CD4-positive, alpha-beta T cell treated with Interferon gamma for 1 hour (primary cell): ENCODE measurements at places on chromosomes 6 and 20.
A peak's percentile ranks its signal among the peaks of the same experiment; 100 is the strongest.

DNA sequence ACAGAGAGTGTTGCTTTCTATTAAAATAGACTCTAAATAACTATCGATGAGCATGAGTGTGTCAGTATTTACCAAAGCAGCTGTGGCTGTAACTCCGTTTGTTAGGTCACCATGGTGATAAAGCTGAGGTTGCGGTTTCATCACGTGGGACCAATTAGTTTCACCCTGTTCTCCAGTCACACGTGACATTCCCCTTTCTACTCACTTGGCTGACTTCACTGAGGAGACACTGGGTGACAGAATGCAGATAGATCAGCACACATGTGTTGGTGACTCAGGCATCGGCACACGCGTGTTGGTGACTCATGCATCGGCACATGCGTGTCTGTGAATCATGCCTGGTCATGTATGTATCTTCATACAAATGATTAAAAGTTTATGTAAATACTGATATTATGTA lies 285.4 kb downstream of the THBS2 start:
- peak; percentile 33 for DNase-seq

DNA sequence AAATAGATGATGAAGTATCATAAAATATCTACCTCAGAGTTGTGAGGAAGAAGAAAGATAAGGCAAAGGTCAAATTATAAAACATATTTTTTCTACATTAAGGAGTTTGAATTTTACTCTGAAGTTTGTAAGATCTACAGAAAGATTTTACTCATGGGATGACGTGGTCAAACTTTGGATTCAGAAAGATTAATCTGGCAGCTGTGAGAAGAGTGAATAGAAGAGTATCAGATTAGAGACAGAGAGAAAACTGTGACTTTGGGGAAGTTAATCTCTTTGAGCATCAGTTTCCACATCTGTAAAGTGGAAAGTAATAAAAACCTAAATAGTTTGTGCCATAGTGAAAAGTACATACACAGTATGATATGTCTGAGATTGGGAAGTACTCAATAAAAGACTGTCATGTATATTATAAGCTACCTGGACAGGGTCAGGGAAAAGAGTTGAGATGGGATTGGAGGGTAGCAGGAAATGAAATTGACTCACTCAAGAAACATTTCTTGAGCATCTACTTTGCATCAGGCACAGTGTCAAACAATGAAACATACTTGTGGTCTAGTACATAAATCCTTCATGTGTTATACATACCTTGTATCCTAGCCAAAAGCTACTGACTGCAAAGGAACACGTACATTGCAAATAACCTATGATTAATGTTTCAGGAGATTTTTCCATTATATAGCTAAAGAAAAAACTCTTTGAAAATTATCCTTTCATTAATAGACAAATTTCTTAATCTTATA lies 222.1 kb downstream of the TMEM200A start:
- no peak for DNase-seq

- no peak for DNase-seq
These were observed 5.7 kb upstream of the SLC22A7 start for GRCh38 chr6:43292341-43292740.

DNA sequence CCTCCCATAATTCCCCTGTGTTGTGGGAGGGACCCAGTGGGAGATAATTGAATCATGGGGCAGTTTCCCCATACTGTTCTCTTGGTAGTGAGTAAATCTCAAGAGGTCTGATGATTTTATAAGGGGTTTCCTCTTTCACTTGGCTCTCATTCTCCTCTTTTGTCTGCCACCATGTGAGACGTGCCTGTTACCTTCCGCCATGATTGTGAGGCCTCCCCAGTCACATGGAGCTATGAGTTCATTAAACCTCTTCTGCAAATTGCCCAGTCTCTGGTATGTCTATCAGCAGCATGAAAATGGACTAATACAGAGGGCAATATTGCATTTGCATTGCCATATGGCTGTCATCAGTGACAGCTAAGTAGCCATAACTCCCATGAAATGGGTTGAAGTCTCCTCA lies 63.2 kb downstream of the ZNF217 start:
- DNase-seq = no peak

- DNase-seq = no peak
These were observed 34.0 kb downstream of the GNAS start for GRCh38 chr20:58886546-58886945.

- no peak for DNase-seq
These were observed 14.6 kb downstream of the KHDC1 start for GRCh38 chr6:73248192-73248903.

DNA sequence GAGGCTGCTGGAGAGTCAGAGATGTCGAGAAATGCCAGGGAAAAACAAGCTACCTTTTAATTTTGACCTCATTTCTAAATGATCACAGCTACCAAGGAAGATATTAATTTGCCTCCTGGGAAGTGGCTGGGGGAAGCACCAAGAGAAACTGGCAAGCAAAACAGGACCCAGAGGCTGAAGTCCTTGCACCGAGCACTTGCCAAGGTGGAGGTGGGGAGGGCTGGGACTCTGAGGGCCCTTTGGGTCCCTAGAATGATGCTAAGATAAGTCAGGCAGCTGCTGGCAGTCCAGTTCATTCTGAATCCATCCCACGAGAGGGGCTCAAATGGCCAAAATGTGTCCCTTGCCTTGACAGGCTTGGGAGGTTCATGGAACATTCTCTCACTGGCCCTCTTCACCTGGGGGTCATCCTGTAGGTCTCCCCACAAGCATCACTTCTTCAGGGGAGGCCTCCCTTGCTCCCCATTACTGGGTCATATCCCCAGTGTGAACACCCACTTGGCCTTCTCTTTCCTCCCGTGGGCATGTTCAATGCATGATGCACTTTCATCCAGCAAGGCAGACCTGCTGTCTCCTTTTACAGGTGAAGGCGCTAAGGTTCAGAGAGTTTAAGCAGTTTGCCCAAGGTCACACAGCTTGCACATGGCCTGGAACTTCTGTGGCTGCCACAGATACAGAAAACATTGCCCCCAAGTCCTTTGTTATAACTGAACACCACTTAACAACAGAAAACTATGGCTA lies 39.1 kb upstream of the BLCAP start:
- DNase-seq = no peak

DNA sequence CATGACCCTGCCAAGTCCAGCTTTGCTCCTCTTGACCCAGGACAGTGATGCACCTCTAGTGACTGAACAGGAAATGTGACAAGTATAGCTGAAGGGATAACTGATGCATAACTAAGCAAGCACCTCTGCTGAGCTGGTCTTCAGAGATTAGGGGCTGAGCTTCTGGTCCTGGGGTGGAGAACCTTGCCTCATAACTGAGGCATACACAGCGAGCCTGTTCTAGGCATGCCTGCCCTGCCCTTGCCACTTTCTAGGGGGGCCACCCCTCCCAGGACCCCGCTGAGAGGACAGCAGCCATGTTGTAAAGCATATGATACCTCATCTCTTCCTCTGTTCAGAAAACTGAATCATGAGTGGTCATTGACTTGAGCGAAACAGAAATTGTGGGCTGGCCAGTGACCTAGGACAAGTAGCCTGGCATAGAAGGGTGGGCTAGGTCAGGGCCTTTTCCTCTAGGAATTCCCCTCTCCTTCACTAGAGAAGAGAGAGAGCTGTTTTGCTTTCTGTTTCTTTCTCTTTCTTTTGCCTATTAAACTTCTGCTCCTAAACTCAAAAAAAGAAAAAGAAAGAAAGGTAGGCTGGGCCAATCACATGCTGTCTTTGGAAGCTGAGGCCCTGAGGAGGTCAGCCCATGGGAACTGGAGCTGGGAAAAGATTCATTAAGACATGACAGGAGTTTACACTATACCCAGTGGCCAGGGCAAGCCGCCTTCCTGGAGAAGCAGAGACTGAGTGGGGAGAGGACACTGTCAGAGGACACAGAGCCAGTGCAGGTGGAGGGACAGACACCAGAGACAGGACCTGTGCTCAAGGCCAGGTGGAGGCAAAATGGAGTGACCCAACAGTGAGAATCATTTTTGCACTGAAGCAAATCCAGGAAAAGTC lies 23.1 kb downstream of the ALDH5A1 start:
- DNase-seq = no peak

DNA sequence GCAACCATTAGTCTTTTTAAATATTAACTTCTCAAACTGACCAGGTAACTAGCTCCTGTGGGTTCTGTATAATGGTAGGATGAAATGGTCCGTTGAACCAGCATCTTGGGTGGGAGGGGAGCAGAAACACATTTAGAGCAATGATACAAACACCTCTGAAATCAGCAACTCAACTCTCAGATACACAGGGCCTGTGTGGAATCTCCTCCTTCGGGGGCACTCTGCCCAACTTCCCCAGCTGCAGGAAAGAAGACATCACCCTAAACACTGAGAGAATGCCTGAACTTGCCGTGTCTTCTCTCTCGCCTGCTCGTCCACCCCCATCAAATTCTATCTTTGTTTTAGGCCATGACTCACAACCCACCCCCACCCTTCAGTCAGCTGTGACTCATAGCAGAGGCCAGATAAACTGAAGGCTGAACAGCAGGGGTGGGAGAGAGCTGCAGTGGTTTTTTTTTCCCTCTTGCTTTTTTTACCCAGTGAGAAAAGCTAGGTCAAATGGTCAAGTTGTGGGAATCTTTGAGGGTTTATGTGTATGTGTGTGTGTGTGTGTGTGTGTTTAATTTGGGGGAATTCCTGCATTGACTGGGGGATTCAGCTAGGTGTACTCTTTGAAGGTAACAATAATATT lies 593.4 kb upstream of the JAG1 start:
- DNase-seq = no peak

GRCh38 chr6:151652325-151652724 lies 155.2 kb upstream of the ESR1 start:
- no peak for DNase-seq

DNA sequence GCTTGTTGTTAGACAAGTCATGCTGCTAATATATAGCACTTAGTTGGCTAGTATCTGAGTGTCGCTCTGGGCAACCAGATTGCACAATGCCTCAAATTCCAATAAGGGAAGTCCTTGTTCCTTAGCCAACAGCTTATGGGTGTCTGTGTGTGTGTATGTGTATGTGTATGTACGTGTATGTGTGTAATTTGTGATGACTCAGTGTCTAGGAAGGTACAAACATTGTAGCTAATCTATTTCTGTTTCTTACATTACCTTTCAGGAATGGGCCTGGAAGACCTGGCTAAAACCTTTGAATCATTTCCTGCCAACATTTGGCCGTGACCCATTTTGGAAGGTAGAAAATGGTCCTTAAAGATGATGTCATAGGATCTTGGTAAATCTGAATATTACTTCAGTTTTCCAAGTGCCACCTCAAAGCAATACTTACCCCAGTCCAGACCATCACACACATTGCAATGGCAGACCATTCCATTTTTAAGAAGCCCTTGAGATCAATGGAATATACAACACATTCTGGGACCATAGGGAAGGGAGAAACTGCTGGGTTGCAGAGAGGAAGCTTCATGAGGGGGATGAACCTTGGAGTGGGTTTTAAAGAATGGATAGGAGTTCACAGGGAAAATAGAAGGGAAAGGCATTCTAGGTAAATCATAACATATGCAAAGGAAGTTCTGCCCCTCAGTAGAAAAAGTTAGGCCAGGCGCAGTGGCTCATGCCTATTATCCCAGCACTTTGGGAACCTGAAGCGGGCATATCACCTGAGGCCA lies 25.1 kb downstream of the NEDD9 start:
- peak; percentile 72 for DNase-seq

DNA sequence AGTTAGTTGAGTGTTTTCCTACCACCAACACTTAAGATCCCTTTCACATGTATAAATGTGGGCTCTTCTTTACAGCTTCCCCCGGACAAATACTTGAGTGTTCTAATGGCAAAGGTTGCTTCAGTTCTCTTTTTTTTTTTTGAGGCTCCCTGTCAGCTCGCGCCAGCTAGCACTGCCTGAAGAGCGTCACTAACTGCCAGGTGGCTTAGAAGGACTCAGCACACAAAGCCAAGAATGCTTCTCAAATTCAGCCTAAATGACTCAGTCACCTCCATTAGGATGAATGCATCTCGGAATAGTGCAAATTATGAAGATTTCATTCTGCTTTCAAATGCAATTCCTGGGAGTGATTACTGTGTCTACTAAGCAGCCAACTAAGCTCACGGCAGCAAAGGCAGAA lies 150.7 kb upstream of the BTBD3 start:
- DNase-seq = no peak

GRCh38 chr6:167233490-167233889 lies 57.6 kb upstream of the UNC93A start:
- DNase-seq = no peak

- no peak for DNase-seq
These were observed 89.4 kb downstream of the TAF4 start for GRCh38 chr20:61976263-61976643.

DNA sequence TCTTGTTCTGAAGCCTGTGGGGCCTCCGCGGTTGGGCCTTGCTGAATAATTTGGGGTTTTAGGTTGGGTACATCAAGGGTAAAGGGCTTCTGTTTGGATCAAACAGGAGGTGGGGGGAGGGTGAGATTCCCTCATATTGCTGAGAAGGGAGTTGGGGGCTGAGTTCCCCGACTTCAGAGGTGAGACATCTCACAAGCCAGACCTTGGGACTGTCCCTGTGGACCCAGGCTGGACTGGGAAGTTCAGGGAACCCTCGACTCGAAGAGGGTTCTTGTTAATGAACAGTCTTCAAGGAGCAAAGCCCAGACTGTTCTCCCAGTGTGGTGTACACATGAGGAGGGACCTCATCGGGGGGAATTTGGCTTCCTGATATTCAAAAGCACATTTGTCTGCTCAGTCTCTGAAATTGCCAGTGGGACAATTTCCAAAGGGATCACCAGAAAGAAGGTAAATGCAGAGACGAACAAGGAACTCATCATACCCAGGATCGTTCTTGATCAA lies 118.5 kb downstream of the SYCP2 start:
- DNase-seq = no peak

DNA sequence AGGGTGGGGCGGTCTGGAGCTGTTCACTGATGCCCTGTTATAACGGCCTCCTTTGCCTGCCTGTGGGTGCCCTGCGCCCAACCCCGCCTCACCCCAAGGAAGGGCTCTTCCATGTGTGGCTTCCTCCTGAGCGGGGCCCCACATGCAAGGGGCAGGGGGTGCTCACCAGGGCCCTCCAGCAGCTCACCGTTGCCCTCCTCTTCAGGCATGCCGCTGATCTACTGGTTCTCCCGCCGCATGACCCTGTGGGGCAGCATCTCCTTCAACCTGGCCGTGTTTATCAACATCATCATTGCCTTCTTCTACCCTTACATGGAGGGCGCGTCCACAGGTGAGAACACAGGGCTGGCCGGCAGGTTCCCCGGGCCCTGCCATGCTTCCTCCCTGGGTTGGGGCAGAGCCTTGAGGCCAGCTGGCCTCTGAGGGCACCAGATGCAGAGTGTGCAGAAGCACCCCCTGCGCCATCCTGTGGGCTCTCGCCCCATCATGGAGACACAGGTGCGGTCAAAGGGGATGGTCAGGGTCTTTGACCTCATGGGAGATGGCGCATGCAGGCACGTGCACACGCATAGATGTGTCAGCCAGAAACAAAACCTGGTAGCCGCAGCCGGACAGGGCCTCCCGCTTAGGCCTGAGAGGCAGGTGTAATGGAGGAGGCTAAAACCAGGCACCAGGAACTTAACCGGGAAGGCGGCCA lies 22.9 kb downstream of the UQCC2 start:
- no peak for DNase-seq

DNA sequence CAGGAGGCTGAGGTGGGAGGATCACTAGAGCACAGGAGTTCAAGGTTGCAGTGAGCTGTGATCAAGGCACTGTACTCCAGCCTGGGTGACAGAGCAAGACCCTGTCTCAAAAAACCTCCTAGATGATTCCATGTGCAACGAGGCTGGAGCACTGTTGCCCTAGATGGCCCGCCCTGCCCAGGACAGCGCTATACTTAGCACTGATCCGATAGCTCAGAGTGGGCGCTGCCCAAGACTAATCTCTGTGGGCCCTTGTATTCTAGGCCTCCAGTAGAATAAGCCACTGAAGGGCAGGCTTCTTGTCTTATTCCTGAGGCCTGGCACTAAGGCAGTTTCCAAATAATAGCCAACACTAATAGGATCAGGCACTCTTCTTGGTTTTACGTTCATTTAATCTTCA lies 41.0 kb downstream of the STK35 start:
- no peak for DNase-seq
